ENCODE measurements at places on chromosomes 3 and 15.
A peak's percentile ranks its signal among the peaks of the same experiment; 100 is the strongest.

DNA sequence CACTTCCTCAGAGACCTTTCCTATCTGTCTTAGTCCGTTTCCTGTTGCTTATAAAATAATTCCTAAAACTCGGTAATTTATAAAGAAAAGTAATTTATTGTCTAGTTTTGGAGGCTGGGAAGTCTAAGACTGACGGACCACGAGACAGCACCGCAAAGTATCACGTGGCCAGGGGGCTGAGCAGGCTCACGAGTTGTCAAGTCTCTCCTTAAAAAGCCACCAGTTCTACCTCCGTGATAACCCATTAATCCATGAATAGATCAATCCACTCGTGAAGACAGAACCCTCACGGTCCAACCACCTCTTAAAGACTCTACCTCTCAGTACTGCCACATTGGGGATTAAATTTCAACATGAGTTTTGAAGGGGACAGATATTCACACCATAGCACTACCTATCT, 821 bp downstream of the LINS1 start:
- DNase-seq = peak; percentile 4

GRCh38 chr3:193704431-193704830, 111.4 kb downstream of the OPA1 start:
- no peak for DNase-seq

DNA sequence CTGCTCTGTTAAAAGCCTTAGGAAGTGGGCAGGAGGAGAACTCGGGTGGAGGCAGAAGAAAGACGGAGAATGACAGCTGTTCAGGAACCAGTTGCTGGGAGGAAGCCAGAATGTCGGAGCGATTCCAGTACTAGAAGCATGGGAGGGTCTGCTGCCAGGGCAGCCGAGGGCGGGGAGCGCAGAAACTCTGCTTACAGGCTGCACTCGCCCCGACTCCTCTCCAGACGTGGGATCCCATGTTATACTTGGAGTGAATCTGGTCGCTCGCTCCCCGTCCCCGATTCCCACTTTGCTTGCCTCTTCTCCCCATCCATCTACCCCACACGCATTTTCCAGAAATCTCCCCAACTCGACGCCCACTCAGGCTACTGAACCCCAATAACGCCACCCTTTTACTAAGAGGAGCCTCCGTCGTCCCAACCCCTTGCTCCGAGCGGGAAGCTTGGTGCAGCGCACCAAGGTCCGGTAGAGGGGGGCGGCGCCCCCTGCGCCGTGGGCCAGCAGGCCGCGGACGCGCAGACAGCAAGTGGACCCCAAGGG, 665 bp downstream of the GATM start:
- DNase-seq = no peak

- DNase-seq = peak; percentile 62
Measured at GRCh38 chr3:105594219-105594618, 227.5 kb downstream of the ALCAM start.

- DNase-seq = no peak
Measured at GRCh38 chr3:37674111-37674510, 187.6 kb upstream of the CTDSPL start.

- DNase-seq = no peak
Measured at GRCh38 chr3:133159498-133160475, 121.6 kb downstream of the TMEM108 start.

- DNase-seq = peak; percentile 41
Measured at GRCh38 chr3:59056706-59057105, 6.9 kb upstream of the CFAP20DC start.

GRCh38 chr3:115062009-115062408, 85.1 kb downstream of the ZBTB20 start:
- no peak for DNase-seq

- no peak for DNase-seq
Measured at GRCh38 chr3:146892041-146892440, 286.9 kb upstream of the PLSCR5 start.

- no peak for DNase-seq
Measured at GRCh38 chr3:155661042-155661441, 83.8 kb downstream of the PLCH1 start.

DNA sequence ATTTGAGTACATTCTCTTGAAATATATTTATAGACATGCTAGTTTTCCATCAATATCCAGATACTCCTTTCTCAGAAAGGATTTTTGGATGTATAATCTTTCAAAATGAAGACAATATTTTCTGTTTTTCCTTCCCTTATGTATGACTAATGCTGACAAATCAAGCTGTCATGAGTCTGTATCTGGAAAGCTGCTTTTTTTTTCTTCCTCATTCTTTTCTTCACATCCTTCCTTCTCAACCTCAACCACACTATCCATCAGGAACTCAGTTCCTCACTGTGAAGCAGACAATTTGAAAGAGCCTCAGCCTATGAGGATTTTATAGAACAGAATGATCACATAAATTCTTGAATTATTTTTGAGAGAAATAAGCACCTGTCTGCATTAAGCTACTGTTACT, 335.9 kb upstream of the EPHA6 start:
- DNase-seq = peak; percentile 3

DNA sequence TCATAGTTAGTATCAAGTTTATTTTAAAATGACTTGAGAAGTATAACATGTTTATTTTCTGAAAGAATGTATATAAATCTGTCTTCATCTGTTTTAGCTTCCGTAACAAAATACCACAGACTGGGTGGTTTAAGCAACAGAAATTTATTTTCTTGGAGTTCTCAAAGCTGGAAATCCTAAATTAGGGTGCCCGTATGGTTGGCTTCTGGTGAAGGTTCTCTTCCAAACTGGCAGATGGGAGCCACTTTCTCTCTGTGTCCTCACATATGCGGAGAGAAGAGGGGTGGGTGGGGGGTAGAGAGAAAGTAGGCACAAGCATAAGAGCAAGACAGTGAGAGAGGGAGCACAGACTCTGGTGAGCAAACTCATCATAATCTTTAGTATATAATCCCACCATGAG, 142.3 kb downstream of the ZIC1 start:
- no peak for DNase-seq

DNA sequence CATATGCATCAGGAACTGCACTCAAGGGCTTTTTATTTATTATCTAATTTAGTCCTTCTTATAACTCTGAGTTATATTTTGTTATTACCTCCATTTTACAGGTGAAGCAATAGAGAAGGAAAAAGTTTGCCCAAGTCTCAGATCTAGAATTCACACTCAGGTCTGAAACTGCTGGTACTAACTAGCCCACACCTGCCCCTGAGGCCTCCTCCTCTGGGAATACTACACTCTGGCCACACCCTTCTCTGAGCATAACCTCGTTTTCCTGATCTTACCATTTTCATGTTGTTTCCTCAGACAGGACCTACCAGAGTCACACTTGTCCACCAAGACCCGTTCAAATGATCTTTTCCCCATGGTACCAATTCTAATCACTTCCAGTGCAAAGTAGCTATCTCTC, 94.1 kb upstream of the CHRM5 start:
- DNase-seq = no peak

GRCh38 chr15:59632714-59633113, 21.1 kb downstream of the GCNT3 start:
- DNase-seq = no peak

DNA sequence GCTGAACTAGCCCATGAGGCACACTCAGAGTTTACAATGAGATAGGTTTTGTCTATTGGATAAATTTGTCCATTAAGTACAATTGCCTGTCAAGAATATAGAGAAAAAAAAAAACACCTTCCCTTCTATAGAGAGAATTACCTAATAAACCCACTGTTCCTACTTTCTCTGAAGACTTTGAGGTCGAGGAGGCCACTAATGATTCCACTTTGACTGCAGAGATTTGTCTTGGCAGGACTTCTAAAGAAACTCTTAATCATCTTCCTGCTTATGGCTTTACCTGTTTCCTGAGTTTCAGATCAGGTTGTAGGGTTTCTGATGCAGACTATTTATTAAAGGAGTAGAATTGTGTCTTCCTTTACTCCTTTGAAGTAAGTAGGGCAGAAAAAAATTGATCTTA, 342.4 kb upstream of the KCNMB2 start:
- no peak for DNase-seq

DNA sequence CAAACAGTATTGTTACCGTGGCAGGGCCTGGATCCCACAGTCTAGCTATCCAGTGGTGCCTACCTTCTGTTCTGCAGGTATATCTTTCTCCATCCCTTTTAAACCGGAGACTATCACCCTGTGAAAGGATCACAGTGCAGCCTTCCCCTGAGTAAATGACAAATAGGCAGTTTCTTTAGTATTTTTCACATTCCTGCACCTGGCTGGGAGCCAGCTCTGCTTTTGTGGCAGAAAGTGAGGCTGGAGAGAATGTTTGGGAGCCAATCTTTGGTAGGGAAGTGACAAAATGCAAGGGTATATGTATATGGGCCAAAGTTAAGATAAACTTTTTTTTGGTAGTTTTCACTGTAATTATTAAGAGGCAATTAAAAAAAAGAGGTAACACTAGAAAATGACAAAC, 54.8 kb downstream of the ARHGEF26 start:
- no peak for DNase-seq

- no peak for DNase-seq
Measured at GRCh38 chr15:95016511-95017229, 785.3 kb downstream of the MCTP2 start.

DNA sequence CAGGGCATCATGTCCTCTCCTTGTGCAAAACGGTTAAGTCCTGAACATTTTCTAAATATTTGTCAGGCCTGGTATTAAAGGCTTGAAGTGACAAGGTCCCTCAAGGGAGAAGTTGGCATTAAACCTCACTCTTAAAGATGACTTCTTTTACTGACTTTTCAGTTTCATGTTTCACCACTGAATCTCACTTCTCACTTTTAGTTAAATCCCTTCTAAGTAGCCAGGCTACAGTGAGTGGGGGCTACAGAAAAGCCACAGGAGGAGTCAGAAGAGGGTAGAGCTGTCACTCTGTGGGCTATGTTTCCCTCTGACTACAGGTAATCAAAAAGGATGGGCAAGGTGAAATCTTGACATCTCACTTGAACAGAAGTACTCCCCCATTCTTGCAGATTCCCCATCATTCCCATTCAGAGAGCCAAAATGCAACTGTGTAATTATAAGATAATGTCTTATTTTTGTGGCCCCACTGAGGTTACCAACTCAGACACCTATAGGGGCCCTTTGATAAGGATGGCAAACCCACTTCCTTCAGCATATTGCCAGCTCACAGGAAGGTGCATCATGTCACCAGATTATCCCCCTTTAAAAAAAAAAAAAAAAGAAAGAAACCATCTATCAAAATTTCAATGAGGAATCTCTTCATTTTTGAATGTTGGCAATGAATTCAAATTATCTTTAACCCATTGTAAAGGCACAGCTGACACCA, 790.1 kb upstream of the CFAP20DC start:
- no peak for DNase-seq

GRCh38 chr3:9169326-9169725, 80.1 kb downstream of the SRGAP3 start:
- no peak for DNase-seq

DNA sequence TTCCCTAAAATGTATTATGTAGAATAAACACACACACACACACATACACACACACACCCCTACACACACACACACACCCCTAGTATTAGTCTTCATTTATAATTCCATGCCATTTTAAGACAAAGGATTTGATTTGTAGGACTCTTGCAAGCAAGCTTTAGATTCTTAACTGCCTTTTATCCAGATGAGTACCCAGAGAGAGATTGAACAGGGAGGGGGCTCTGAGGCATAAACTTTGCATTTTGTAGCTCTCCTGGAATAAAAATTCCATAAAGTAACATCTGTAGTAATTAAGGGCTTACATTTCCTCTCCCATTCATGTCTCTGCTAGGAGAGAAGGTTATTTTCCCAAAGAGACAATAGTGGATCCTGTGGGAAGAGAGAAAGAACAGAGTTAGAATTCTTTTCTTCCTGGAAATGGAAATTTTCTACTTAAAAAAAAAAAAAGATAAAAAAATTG, 479.4 kb downstream of the RBMS3 start:
- DNase-seq = no peak

DNA sequence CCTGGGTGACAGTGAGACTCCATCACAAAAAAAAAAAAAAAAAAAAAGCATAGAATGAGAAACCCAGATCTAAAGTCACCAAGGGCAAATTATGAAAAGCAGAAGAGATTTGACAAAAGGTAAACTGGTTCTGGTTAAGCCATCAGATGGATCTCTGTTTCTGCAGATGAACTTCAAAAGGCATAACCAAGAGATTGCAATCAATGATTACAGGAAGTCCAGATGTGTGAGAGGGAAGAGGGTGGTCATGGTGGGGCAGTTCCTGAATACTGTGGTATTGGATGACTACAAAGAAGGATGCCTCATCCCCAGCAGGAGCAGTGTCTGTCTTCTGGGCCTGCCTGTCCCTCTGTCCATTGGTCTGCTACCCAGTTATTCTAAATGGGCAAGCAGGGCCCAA, 3.8 kb downstream of the P4HTM start:
- no peak for DNase-seq
